ENCODE measurements at places on chromosomes 3 and 15. TPM values are rescaled to one million over a fixed set of nuclear protein-coding genes. Genes with fewer than 3 reads are reported as not detected.

SI gene
- 0.10 TPM for polyA plus RNA-seq

PFN2 gene
- polyA plus RNA-seq = 542 TPM

DHX30 gene
- polyA plus RNA-seq = 78.7 TPM

TMEM108 gene
- 2.9 TPM for polyA plus RNA-seq

C3orf49 gene
- polyA plus RNA-seq = 0.50 TPM

HDAC11 gene
- 20.6 TPM for polyA plus RNA-seq

IQGAP1 gene
- polyA plus RNA-seq = 209 TPM

ALDH1A2 gene
- 337 TPM for polyA plus RNA-seq

IMPG2 gene
- 0.30 TPM for polyA plus RNA-seq

GCHFR gene
- polyA plus RNA-seq = 33.9 TPM

ANKUB1 gene
- not detected for polyA plus RNA-seq

PP2D1 gene
- 0.72 TPM for polyA plus RNA-seq

- DNase-seq = no peak
These were observed 20.3 kb downstream of the ZBTB11 start for GRCh38 chr3:101656651-101657050.

GRCh38 chr3:106719583-106719982 lies 657.7 kb upstream of the CCDC54 start:
- DNase-seq = no peak

DNA sequence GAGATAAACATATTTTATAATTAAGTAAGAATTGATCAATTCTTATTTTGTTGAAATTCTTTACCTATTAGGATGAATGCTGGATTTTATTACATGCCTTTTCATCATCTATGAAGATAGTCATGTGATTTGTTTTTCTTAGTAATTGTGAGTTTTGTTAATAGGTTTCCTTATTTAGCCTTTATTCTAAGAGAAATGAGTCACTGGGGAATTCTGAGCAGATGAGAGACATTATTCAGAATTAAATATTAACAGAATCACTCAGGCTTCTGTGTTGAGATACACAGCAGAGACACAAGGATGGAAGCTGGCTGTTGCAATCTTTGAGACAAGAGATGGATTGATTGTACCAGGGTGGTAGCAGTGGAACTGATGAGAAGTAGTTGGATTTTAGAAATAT lies 7.4 kb upstream of the ANO10 start:
- no peak for DNase-seq

- peak; percentile 2 for DNase-seq
These were observed 579.4 kb downstream of the SI start for GRCh38 chr3:164498917-164499316.

GRCh38 chr15:63922261-63922904 lies 88.6 kb upstream of the HERC1 start:
- no peak for DNase-seq

GRCh38 chr3:126671521-126671920 lies 16.6 kb upstream of the TXNRD3 start:
- no peak for DNase-seq

DNA sequence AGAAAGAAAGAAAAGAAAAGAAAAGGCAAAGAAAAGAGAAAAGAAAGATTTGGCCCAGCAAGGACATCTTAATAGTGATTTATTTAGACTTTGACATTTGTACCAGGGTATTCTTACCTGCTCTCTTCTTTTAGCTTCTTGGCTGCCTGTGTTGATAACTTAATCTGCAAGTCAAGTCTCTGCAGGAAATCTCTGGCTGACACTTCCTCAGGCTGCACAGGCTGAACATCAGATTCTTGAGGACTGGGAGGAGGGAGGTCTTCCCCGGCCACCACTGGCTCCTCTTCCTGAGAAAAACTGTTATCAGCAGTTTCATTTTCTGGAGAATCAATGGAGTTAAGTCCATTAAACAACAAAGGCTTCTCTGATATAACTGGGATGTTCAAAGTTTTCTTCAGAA lies 12.8 kb downstream of the LYSMD2 start:
- no peak for DNase-seq

DNA sequence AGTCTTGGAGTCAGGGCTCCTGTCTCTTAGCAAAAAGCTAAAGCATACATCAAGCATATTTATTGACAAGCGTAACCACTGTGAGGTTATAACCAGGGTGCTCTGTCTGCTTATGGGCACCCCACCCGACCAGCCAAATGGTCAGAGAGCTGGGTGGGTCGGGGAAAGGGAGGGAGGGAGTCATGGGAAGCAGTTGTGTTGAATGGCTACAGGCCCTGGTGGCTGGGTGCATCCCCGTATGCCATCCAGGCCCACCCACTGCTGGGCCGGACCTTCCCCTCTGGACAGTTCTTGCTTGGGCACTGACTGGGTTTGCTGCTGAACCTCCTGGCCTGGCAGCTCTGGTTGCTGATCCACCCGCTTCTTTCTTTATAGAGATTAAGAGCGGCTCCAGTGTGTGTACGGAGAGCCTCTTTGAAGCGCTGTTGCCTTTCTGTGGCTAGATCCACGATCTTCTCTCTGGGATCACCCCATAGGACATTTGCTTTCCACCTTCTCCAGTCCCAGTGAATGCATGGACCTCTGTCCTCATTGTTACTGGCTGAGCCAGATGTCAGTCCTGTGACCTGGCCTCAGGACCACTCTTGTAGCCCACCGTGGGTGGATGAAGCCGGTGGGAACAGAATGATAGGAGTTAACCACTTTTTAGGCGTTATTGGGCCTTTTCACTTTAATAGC lies 59.6 kb downstream of the SMAD3 start:
- no peak for DNase-seq

DNA sequence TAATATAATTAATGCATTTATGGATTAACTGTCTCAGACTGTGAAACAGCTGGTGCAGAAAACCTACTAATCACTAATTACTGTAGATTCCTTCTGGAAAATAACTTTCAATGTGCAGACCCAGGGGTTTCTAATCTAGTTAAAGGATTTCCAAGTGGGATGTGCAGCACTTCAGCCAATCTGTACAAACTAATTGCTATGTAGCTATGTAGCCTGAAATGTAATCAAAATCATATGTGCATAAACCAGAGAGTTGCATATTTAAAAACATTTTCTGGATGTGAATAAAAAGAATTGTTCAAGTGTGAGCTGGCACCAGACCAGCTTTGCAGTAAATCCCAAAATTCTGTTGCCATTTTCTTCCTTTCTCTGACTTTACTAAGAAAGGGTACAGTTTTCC lies 127.5 kb upstream of the CD96 start:
- DNase-seq = no peak

GRCh38 chr3:196979545-196979944 lies 10.9 kb upstream of the PIGZ start:
- DNase-seq = no peak

GRCh38 chr15:29873264-29873663 lies 51.0 kb upstream of the TJP1 start:
- DNase-seq = no peak

GRCh38 chr15:87661454-87662355 lies 594.8 kb downstream of the NTRK3 start:
- DNase-seq = no peak

GRCh38 chr3:34305266-34305665 lies 506.8 kb downstream of the PDCD6IP start:
- no peak for DNase-seq

GRCh38 chr3:88195951-88196434 lies 46.2 kb downstream of the C3orf38 start:
- no peak for DNase-seq

GRCh38 chr15:82186719-82187406 lies 75.7 kb downstream of the EFL1 start:
- no peak for DNase-seq

DNA sequence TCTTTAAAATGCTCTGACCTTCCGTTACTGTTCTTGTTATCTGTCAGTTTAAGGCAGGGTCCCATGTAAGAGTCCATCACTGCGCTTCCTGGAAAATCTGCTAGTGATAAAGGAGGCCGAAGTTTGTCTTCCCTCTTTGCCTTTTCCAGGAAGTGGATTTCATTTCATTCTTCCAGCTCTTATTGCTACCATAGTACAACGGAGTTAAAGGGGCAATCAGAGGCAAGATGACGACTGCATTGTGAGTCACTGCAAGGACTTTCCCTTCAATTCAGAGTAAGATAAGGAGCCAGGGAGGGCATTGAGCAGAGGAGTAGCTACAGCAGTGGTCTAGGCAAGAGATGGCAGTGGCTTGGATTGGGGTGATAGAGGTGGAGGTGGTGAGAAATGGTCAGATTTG lies 17.2 kb upstream of the DET1 start:
- DNase-seq = no peak

DNA sequence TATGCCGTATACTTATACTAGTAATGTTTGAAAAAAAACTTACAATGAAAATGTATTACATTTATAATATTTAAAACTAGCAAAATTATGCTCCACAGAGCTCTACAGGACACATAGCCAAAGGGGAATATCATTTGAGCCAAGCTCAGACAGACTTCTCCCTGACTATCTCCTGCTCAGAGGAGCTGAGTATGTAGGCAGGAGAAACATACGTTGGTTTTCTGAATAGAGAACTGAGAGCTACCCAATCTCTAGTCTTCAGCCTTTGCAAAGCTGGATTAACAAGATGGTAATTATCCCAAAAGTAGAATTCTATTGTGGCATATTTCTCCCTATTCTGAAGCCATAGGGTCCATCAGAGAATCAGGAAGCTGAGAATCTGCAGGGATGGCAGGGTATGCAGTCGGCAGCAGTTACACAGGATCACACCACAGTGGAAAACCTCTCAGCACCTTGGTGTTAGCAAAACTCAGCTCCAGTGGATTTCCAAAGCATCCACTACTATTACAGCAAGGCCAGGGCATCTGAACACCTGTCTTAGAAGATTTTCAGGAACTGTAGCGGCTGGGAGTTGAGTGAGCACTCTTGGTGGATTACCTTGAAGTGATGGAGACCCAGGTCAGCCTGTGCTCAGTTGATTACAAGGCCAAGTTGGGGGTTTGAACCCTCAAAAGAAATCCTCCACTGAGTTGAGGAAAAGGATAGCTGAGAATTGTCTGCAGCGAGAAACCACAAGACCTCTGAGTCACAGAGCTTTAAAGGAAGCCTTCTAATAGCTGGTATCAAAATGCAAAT lies 30.1 kb downstream of the GPR15 start:
- no peak for DNase-seq

DNA sequence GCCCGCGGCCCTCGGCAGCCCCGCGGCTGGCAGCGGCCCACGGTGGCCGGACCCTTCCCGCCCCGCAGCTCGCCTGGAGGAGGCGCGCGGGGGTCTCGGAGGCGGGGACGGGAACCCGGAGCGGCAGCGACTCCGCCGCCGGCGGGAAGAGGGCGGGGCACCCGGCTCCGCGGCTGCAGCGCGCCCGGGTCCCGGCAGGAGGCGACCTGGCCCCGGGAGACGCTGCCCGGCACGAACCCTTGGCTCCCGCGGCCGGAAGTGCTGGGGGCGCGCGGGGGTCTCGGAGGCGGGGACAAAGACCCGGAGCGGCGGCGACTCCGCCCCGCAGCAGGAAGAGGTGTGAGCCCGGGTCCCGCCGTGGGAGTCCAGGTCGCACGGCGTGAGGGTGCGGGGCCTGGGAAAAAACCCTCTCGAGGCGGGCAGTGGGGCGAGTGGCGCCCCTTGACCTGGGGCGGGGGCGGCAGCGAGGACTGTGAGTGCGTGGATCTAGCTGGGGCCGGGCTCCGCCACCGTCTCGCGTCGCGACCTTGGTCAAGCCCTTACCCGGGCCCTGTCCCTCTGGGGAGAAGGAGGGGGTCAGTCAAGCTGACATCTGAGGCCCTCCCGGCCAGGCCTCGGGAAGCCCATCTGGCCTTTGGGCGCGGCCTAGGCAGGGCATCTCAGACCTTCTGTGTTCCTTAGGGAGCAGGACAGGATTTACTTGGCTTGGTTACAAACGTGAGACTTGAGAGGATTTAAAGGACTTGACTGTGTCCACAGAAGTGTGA lies at the start of gene CIB2:
Gene CIB2, minus strand, starts transcription at position 151 of the 767 bp plus-strand sequence. CDS start 230 bp downstream, outside the sequence.
- DNase-seq = peak; percentile 67

DNA sequence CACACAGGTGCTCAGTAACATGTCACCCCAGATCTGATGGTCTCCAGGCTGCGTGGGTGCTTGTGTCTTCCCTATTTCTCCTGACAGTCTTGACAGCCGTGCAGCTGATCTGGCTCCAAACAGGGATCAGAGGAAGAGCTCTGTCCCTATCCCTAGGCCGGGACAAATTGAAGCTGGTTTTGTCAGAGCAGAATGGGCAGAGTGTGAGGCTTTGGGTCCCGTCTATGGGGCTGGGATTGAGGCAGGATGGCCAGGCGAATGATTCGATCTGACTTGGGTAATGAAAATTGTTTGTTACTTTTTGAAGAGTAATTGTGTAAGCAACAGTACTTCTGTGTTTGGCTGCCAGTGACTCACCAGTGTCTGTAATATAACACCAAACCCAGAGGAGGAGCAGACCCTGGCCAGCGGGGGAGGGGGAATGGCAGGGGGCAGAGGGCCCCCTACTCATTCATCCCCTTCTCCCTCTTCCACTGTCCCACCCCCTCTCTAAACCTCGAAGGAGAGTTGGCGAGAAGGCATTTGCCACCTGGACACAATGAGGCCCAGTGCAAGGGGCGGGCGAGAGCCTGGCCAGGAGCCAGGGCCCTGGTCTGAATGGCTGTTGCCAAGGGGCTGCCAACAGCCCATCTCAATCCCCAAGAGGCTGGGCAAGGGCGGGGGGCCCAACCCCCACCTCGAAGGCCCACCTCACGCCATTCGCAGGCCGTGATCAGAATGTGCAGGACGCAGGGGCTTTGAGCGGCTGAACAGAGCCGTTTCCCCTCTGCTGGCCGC lies 4.9 kb upstream of the MAGEF1 start:
- peak; percentile 55 for DNase-seq

GRCh38 chr3:117706037-117706436 lies 996.5 kb downstream of the TUSC7 start:
- no peak for DNase-seq

- no peak for DNase-seq
These were observed 4.3 kb downstream of the SIDT1 start for GRCh38 chr3:113536627-113537101.

DNA sequence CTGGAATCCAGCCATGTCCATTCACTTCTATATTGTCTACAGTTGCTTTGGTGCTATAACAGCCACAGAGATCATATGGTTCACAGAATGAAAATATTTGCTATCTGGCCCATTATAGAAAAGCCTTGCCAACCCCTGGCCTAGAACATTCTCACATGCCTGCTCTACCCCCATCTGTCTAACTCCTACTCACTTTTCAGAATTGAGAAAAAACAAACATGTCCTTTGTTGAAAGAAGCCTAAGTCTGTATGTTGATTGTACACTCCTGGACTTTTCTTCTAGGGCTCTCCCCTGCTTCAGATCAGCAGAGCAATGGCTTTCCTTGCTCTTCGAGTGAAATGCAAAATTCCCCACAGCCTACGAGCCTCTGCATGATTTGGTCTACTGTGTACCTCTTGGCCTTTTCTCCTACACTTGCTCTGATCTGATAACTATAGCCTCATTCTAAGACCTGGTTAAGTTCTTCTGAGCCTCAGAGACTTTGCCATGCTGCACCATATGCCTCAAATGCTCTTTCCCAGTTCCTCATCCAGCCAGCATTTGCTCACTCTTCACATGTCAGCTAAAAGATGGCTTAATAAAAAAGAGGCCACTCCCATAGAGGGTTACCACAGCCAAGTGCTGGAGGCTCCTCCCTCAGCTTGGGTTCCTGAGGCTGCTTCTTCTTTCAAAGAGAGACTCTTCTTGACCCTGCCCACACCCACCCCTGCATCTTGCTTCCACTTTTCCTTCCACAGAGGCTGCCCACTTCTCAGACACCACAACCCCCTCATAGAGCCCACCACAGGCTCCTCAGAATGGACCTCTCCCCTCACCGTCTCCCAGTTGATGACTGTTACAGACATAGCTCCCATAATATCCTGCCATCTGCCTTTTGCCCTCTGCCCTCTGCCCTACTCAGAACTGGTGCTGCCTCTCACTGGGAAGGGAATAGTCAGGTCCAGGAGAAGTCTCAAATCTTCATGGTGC lies 22.9 kb upstream of the DCLK3 start:
- DNase-seq = no peak

- DNase-seq = no peak
These were observed 47.4 kb upstream of the SYN2 start for GRCh38 chr3:11956781-11957180.

Measured in left renal pelvis (tissue), 4 donors.